ENCODE measurements at places on chromosomes 2 and 18.
A peak's percentile ranks its signal among the peaks of the same experiment; 100 is the strongest.

DNA sequence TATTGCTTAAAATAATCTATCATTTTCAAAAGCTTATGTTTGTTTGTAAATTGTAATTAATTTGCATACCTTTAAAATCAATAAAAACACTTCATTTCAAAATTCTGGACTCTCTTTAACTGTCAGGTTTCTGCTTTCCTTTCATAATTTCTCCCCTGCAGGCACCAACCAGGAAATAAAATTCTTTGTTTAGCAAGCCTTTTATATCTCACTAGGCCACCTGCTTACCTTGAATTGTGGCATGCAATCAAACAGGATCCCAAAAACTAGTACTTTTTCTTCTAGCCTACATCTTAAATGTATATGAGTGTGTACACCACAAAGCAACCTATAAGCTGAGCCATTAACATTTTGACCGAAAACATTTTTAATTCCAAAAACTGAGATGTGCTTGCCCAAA is 233.1 kb downstream of the NR4A2 start:
- no peak for DNase-seq

DNA sequence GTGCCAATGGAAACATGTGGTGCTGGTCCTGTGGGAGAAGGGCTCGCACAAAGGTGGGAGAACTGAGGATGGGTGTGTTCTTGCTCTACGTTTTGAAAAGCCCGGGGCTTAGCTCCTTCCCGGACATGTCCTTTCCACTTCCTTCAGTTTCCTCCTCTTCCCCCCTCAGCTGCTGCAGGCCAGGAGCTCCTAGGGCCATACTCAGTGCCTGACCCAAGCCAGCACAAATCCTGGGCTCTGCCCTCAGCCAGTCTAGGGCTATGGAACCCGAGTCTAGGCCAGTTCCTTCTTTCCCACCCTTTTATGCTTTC is 1.4 kb upstream of the SIX2 start:
- no peak for DNase-seq

- DNase-seq = no peak
Observed at GRCh38 chr18:13481331-13481730, 245.0 kb downstream of the FAM210A start.

DNA sequence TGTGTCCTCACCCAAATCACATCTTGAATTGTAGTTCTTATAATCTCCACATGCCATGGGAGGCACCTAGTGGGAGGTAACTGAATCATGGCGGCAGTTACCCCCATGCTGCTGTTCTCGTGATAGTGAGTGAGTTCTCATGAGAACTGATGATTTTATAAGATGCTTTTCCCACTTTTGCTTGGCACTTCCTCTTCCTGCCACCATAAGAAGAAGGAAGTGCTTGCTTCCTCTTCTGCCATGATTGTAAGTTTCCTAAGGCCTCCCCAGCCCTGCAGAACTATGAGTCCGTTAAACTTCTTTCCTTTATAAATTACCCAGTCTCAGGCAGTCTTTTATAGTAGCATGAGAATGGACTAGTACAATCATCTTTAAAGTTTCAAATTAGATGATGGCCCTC is 902.4 kb upstream of the PIK3C3 start:
- no peak for DNase-seq

DNA sequence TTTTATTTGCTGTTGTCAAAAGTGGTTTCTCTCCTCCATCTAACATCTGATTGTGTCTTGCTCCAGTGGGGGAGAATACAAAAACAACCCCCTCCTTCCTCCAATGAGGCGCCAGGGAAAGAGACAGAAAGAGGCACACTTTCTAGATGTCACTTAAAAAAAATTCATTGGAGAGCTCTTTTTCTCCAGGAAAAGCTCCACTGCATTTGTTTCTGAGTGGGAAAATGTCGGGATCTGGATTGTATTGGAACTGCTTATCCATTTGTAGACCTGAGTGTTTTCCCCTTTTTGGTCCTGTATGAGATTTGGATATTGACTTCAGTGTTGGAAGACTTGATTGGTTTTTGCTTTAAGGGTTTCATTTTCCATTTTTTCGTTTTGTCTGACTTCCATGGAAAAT is 995 bp downstream of the MBD5 start:
- no peak for DNase-seq

DNA sequence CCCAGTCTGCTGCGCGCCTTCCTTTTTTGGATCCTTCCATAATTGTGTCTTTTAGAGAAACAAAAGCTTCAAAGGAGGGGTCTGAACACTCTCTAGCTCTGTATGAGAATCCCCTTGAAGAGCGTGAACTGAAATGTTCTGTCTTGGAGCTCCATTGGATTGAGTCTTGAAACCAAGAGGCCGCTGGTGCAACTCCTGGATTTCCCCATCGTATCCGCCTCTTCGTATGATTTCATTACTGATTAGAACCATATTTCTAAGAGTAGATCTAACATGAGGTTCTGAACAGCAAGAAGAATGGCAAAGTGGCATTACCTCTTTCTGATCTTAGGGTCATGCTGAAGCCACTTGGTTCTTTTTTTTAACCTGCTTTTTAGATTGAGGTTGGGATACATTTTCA is 31.4 kb upstream of the NRP2 start:
- DNase-seq = no peak

GRCh38 chr2:239322416-239323086 is 78.3 kb downstream of the HDAC4 start:
- DNase-seq = no peak

DNA sequence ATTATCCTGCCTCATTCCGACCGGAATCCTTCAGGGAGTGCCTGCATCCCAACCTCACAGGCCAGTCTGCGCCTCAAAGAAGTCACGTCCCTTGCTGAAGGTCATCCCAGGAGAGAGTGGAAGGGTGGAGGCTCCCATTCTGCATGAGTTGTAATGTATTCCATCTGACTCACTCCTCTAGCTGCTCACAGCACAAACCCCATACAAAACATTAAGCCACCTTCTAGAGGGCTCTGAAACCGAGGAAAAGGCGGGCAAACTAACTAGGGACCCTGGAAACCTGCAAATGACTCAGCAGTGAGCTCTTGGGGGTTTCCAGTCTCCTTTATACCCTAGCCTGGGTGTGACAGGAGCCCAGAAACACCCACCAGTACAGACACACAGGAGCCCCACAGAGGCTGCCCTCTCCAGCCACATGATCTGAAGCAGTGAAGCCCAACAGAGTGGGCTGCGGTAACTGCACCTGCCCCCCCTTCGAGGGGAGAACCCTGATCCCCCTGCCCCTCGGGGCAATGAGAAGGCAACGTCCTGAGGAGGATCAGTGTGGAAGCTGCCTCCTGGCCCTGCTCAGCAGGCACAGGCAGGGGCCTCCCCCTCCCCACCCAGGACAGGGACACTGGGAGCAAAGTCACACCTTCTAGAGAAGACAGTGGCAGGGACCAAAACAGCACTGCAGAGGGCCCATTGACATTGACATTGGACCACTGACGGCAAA is 69.3 kb upstream of the SNTG2 start:
- DNase-seq = no peak

DNA sequence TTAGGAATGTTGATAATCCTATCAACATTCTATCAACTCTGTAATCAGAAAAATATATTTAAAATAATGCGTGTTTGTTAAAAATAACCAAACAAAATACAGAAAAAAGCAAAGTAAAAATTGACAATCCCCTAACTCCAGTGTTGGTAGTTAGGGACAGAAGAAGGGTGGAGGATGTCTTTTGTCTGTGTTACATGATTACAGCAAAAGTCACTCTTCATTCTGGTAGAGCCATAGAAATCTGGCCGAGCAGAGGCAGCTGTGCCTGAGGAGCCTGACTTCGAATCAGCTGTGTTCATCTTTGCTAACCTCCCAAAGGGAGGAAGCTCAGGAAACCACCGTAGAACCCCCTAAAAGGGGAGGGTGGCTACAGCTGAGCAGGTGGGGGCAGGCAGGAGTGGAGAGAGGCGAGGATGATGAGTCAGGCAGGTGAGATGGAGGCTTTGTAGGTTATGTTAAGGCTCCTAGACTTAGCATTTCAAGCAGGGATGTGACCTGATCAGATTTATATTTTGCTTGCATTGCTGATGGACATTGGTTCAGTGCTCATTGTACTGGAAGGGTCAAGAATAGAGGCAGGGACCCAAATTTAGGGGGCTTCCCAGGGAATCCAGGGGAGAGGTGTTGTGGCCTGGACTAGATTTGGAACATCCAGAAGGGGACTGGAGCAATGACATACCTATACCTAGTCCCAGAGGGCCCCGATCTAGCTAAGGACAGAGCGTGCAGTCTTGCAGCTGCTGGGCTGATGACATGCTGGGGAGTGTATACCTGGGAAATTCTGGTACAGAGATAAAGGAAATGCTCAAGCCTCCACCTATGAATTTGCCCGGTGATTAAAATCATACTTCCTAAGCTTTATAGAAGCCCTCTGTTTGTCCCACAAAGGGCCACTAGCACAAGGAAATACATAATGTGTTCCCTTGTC is 95.7 kb downstream of the NEDD4L start:
- no peak for DNase-seq

DNA sequence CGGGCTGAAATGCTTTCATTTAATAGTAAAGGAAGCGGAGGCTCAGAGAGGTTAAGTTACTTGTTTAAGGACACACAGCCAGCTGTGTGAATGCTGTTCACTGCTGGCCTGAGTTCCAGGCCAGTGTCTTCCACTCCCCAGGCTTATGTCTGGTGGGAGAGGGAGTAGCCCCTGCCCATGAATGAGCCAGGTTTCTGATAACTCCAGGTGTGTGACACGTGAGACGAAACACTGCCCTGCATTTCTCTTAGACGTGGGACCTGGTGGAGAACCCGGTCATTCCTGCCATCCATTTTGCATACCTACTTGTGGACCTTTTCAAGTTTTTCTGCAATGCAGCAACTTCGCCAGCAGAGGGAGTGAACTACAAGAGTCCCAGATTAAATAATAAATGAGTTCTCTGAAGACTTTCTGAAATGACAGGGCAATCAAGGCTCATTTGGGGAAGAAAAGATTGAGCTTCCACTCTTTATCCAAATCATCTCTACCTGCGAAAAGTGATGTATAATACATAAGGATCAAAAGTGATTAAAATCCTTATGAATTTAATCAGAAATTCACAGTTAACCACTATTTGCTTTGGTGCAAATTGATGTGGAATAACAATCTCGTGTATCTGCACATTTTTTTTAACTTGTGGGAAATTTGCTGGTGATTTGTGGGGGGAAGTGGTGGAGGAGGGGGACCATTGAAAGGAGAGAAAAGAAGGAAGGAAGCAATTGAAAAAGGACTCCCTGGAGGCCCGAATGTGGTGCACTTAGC is 79.4 kb upstream of the ASB18 start:
- peak; percentile 3 for DNase-seq

DNA sequence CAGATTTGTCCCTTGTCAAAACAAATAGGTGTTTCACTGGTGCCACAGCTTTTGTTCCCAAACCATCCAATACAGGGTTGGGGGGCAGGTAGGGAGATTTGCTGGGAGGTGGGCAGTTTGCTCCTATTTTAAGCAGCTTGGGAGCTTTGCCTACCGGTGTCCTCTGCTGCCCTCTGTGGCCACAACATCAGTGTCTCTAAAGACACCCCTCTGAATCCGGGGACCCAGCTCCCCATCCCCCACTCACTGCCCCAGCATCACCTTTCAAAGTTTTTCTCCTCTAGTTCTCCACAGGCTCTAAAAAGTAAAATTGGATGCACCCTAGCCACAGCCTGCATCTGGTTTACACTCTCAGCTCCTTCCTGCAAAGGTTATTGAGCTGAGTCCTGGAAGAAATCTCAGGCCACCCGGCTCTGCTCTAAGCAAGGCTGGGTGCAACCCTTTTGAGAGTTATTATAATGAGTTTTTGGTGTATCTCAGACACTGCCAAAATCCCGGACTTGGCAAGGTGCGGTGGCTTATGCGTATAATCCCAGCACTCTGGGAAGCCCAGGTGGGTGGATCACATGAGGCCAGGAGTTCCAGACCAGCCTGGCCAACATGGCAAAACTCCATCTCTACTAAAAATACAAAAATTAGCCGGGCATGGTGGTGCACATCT is 2.9 kb upstream of the EPAS1 start:
- no peak for DNase-seq

DNA sequence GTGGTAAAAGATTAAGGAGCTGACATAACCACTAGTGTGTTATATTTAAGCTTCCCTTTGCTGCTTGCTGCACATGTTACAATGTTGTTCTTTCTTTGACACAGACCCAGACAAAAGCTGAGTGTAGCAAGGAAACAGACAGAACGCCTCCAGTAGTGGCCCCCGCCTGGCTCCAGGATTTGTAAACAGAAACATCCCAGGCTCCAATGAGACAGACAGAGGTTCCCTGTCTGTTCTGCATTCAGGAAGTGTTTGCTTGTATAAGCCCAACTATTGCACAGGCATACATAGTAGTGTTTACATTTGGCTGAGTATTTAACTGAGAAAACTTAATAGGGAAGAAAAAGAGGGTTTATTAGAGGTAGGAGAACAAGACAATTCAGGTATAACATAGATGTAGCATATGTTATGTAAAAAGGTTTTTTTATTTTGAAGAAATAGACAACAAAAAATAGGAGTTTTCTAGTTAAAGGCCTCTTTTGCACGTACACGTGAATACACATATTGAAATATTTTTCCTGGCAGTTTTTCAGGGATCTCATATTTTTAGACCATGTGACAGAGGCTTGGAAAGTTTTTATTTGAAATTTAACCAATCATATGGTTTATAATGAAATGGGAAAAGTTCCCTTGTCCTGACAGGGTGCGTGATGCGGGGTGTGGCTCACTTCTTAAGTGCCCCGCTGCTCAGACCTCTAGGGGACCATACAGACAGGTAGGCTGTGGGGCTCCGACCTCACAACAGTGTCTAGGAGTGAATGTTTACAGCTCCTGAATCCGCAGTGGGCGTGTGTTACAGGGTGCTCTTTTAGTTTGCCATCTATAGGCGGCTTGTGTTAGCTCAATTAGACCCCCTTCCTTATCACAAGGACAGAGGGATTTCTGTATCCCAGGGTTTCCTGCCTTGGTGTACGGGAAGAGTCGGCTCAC is 118.4 kb downstream of the BMPR2 start:
- no peak for DNase-seq

DNA sequence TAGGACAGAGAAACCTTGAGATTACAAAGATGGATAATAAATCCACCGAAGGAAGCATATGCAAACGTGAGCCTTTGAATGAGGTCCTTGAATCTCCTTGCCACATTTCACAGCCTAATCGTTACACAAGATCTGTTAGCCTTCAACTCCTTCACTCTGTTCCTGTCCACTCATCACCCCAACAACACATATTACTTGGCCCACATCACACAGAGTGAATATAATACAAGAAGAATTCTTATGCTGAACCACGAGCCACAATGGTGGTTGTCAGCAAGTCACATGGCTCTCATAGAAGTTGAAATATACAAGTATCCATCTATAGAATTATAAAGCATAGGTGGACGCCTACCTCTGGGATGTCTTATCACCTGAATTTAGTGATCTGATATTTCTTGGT is 12.6 kb downstream of the ZBTB7C start:
- no peak for DNase-seq

GRCh38 chr2:138210487-138210886 is 246.2 kb downstream of the HNMT start:
- DNase-seq = no peak

All from activated CD8-positive, alpha-beta memory T cell treated with anti-CD3 and anti-CD28 coated beads for 4 hours (primary cell).